ENCODE measurements at places on chromosomes 12 and 14.

DNA sequence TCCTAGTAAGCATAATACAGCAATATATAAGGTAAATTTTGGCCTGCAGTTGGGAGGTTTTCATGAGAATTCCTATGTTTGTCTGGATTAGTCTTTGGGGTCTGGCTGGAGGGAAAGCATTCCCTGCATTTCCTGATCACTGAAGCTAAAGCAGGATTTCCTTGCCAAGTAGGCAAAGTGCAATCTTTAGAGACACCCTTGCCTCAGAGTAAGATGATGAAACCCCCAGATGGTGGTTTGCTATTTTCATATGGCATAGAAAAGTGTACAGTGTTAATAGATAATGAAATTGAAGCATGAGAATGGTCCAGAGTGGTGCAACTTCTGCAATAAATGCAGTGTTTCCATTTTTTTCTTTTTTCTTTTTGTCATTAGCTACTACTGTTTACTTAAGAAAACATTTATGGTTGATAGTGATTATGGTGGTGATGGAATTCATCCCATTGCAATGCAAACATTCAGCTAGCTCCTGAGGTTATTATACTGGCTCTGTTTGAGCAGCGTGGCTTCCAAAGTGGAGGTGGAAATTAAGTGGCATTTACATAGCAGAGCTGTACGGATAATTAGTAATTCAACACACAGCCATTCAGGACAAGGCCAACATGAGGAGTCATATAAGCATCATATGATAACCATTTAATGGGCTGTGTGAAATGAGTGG lies 276.3 kb downstream of the DUSP6 start:
- H3K27me3 ChIP-seq: no peaks in the 10 kb centered on the region
- no peak for DNase-seq
- H3K36me3 ChIP-seq: no peaks in the 10 kb centered on the region
- no peak overlapping the region for H3K4me3 ChIP-seq
- no peak overlapping the region for H3K27ac ChIP-seq

DNA sequence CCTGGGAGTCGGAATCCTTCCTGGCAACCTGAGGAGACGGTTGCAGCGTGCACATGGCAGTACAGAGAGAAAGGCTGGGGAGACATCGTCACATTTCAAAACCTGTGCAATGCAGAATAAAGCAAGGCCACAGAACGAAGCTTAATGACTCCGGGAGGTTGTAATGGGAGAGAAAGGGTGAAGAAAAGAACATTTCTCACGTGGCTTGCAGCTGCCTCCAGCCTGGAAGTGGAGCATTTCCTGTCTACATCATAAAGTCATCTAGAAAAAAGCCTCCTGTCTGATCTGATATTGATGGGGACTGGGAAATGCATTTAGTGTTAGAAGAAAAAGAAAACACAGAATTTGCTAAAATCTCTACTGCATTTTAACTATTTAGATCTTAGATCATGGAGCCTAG lies 209.3 kb downstream of the TMEM132C start:
- H3K4me3 ChIP-seq: no peak overlapping the region
- DNase-seq: no peak
- no peak overlapping the region for H3K27ac ChIP-seq
- no peaks in the 10 kb centered on the region for H3K27me3 ChIP-seq
- no peaks in the 10 kb centered on the region for H3K4me1 ChIP-seq

DNA sequence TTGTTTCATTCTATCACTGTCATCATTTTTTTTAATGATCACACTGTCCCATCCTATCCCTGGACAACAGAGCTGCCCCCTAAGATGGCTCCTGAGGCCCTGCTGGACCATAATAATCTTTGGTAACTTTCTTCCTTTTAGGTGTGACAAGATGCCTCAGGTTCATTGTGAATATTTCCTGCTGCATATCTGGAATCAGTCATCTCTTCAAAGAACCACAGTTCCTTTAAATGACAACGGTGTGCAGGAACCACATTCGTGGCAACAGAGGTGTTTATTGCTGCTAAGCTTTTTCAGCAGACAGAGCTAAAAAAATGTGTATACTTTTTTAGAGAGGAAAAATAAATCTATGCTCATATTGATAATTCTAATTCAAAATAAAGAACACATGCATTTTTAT lies 312.9 kb downstream of the MED13L start:
- no peak overlapping the region for H3K4me3 ChIP-seq
- H3K4me1 ChIP-seq: no peaks in the 10 kb centered on the region
- no peak for DNase-seq
- no peaks in the 10 kb centered on the region for H3K27me3 ChIP-seq
- H3K27ac ChIP-seq: no peak overlapping the region

- H3K4me3 ChIP-seq: no peak overlapping the region
- DNase-seq: no peak
- no peaks in the 10 kb centered on the region for H3K27me3 ChIP-seq
- no peak overlapping the region for H3K27ac ChIP-seq
- no peaks in the 10 kb centered on the region for H3K4me1 ChIP-seq
- no peaks in the 10 kb centered on the region for H3K36me3 ChIP-seq
Observed at GRCh38 chr14:77872152-77872551, 72.2 kb downstream of the ADCK1 start.

GRCh38 chr14:34088914-34089313 lies 138.0 kb upstream of the EGLN3 start:
- H3K36me3 ChIP-seq: no peaks in the 10 kb centered on the region
- no peaks in the 10 kb centered on the region for H3K27me3 ChIP-seq
- H3K4me1 ChIP-seq: no peaks in the 10 kb centered on the region
- DNase-seq: no peak

DNA sequence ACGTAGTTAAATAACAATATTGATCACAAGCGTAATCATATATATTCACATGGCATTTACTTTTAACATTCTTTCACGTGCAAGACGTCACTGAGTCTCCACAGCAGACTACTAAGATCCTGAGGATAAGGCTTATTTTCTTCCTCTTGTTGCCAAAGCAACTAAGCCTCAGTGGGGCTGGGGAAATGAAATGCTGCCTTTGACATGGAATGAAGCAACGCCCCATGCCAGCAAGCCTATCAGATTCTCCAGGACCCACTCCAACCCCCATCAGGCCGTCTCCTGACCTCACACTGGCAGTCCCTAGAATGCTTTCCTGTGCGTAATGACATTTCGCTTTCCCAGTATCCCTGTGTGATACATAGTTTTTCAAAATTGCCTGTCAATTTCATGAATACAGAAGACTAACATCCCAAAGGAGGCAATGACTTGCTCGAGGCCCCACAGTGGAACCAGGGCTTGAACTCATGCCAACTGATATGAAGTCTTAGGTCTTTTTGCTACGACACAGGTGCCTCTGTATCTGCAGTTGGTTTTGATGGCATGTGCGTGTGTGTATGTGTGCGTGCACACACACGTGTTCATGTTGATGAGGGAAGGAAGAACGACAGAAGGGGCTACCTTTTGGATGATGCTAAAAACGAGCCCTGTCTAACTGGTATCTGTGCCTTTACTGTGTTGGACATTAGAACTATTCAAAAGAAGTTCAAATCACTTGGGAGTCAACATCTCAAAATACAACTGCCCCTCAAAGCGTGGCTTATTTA lies 239.1 kb downstream of the VRK1 start:
- no peak for DNase-seq
- H3K27me3 ChIP-seq: peaks cover 13% of the 10 kb centered on the region
- no peak overlapping the region for H3K4me3 ChIP-seq
- H3K4me1 ChIP-seq: peaks cover 10% of the 10 kb centered on the region
- H3K36me3 ChIP-seq: no peaks in the 10 kb centered on the region

DNA sequence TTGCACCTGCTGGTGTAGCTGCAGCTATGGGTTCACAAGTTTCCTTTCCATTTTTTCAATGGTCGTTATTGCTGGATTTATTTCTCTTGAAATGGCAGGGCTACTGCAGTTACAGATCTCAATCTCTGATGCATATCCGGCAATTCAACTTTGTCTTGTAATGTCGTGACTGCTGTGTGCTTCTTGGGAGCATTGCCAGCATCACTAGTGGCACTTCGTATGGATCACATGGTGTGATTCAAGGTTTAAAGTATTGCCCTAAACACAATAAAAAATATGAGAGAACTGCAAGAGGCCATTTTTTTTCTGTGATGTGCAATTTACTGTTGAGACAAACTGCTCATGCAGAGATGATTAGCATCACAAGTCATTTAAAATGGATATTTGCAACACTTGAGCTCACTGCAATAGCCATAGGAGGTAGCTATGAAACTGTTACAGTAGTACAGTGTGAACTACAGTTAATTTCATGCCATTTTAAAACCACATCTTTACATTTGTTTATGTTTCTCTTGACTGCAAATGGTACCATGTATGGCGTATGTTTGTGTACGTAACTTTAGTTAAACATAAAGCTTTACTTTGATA lies 217.4 kb upstream of the PDE3A start:
- H3K4me1 ChIP-seq: no peaks in the 10 kb centered on the region
- no peak overlapping the region for H3K27ac ChIP-seq
- H3K27me3 ChIP-seq: no peaks in the 10 kb centered on the region
- DNase-seq: no peak
